Esophagus muscularis mucosa (tissue), 4 donors: ENCODE measurements at places on chromosomes 11 and 22. TPM values are rescaled to one million over a fixed set of nuclear protein-coding genes. Genes with fewer than 3 reads are reported as not detected.
A peak's percentile ranks its signal among the peaks of the same experiment; 100 is the strongest.

GRCh38 chr11:125720781-125721180 is 25.3 kb upstream of the PATE1 start:
- H3K27me3 ChIP-seq: no peaks in the 10 kb centered on the region
- no peaks in the 10 kb centered on the region for H3K36me3 ChIP-seq

DNA sequence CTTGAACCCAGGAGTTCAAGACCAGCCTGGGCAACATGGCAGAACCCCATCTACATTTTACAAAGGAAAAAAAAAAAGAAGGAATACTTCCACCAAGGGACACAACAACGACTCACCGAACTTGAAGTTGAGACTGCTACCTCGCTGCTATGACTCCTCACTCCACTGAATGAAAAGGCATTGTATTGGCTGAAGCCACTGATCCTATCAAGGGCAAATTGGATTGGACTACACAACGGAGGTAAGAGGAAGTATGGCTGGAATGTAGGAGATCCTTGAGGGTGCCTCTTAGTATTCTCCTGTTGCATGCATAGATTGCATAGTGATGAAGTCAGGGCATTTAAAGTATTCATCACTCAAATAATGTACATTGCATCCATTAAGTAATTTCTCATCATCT is 97.9 kb downstream of the CWF19L2 start:
- H3K4me3 ChIP-seq: no peak overlapping the region
- H3K36me3 ChIP-seq: no peaks in the 10 kb centered on the region
- H3K27me3 ChIP-seq: no peaks in the 10 kb centered on the region
- no peak for DNase-seq
- no peak overlapping the region for H3K27ac ChIP-seq

- H3K4me3 ChIP-seq: no peak overlapping the region
- H3K36me3 ChIP-seq: peaks cover 32% of the 10 kb centered on the region
- H3K27ac ChIP-seq: peak overlapping the region; percentile 74
- H3K27me3 ChIP-seq: no peaks in the 10 kb centered on the region
- peaks cover 68% of the 10 kb centered on the region for H3K4me1 ChIP-seq
- DNase-seq: no peak
Measured at GRCh38 chr22:38862375-38863329, 9.4 kb downstream of the CBX6 start.

DNA sequence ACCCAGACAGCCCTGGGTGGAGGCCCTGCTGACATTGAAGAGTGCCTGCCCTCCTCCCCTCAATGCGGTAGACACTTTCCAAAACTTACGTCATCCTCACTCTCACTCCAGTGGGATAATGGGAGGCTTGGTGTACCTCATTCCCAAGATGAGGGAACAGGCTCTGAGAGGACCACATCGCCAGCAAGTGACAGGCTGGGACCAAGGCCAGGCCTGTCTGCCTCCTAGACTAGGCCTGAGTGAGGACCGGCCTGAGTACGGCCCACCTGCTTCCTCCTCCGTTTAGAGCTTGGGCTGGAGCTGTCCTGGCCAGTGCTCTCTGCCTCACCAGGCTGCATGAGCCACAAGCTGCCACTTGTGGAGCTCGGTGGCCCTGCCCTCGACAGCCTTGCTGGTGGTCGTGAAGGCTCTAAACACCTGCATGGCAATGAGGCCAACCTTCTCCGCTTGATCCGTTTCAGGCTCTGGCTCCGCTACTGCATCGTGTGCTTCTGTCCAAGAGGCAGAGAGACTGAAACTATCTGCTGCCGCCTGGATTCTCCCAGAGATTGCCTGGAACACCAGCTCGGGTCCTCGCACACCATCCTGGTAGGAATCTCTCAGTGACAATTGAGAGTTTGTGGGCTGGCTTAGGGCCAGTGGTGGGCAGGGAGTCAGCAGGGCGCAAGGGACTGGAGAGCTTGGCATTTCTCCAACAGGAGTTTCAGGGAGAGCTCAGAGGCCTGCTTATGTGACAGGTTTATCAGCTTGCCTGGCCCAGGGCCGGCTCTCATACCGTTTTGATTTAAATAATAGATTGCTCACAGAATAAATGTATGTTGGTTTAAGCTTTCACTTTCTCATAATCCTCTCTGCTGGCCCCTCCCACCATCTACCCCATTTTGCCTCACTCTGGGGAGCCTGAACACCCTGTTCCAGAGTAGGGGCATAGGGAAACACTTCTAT is 9.4 kb downstream of the LRRC75B start:
- peak overlapping the region; percentile 11 for H3K4me3 ChIP-seq
- H3K4me1 ChIP-seq: peaks cover 28% of the 10 kb centered on the region
- peak overlapping the region; percentile 80 for H3K27ac ChIP-seq
- no peak for DNase-seq
- peaks cover 32% of the 10 kb centered on the region for H3K36me3 ChIP-seq
- H3K27me3 ChIP-seq: no peaks in the 10 kb centered on the region

DNA sequence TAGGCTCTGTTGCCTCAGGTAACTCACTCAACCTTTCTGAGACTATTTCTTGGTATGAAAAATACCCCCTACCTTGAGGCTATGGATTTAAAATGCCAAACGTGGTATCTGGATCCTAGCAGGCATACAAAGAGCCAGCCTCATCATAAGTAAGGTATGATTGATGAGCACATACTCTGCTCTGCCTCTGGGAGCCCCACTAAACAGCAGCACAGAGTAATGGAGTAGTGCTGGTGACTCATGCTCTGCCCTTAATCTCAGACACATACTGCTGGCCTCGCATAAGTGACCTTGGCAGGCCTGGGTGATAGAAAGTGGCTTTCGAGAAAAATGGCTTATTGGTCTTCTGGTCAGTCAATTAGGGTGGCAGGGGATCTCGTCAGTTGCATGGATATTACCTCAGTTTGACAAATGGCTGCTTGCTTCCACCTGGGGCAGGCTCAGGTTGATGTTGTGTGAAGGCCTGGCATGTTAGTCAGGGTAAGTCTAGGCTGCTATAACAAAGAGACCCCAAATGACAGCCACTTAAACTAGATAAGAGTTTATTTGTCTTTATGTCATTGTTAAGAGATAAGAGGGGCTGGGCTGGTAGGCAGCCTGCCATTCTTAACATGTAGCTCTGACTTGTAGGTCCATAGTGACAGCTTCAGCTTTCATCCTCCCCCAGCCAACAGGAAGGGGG is 15.2 kb upstream of the SLC6A5 start:
- DNase-seq: no peak
- H3K27me3 ChIP-seq: no peaks in the 10 kb centered on the region
- H3K4me3 ChIP-seq: no peak overlapping the region
- no peak overlapping the region for H3K27ac ChIP-seq

GRCh38 chr22:30979932-30980331 is 10.9 kb downstream of the TUG1 start:
- no peaks in the 10 kb centered on the region for H3K27me3 ChIP-seq
- H3K4me1 ChIP-seq: no peaks in the 10 kb centered on the region

GRCh38 chr11:41609511-41609910 is 150.1 kb upstream of the LRRC4C start:
- no peaks in the 10 kb centered on the region for H3K4me1 ChIP-seq
- no peak overlapping the region for H3K4me3 ChIP-seq
- DNase-seq: no peak
- H3K27me3 ChIP-seq: no peaks in the 10 kb centered on the region

DNA sequence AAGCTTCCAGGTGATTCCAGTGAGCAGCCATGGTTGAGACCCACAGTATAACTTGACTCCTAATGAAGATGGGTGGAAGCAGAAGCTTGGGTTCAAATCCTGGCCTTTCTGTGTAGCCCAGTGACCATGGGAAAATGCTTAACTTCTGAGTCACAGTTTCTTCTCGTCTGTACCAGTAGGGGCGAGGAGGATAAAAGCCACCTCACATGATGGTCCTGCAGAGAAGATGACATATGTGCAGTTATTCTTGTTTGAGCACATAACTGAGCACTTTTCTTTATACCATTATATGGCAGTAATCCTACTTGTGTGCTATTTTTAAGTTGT is 4.9 kb downstream of the TMEM109 start:
- H3K27ac ChIP-seq: no peak overlapping the region
- H3K27me3 ChIP-seq: peaks cover 8% of the 10 kb centered on the region
- H3K36me3 ChIP-seq: peaks cover 34% of the 10 kb centered on the region
- H3K4me1 ChIP-seq: peaks cover 48% of the 10 kb centered on the region
- DNase-seq: no peak
- no peak overlapping the region for H3K4me3 ChIP-seq

- no peak for DNase-seq
- peaks cover 90% of the 10 kb centered on the region for H3K36me3 ChIP-seq
- H3K27ac ChIP-seq: peak overlapping the region; percentile 12
- peaks cover 43% of the 10 kb centered on the region for H3K4me1 ChIP-seq
- H3K4me3 ChIP-seq: no peak overlapping the region
Measured at GRCh38 chr11:46669711-46670139, 30.7 kb downstream of the ARHGAP1 start.

GRCh38 chr22:22103078-22103875 is 120.7 kb upstream of the TOP3B start:
- DNase-seq: peak; percentile 24
- H3K4me1 ChIP-seq: no peaks in the 10 kb centered on the region
- no peak overlapping the region for H3K4me3 ChIP-seq
- no peak overlapping the region for H3K27ac ChIP-seq

DNA sequence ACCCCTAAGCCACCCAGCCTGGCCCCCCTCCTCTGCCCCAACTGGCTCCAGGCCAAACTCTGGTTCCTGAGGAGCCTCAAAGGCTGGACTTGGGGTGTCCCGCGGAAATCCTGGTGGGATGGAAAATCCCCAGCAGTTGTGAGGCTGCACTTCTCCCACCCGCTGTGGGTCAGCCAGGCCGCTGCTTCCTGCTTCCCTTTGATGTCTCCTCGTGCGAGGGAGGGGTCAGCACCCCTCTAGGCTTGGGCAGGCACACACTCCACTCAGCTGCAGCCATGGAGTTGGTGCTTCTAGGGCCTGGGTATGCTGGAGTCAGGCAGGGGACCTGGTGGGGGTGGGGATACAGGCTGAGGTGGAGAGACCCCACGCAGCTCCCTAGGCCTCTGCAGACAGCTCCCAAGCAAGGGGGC is 12.0 kb downstream of the KCNQ1OT1 start:
- no peaks in the 10 kb centered on the region for H3K36me3 ChIP-seq
- H3K27ac ChIP-seq: no peak overlapping the region
- H3K4me3 ChIP-seq: no peak overlapping the region

DNA sequence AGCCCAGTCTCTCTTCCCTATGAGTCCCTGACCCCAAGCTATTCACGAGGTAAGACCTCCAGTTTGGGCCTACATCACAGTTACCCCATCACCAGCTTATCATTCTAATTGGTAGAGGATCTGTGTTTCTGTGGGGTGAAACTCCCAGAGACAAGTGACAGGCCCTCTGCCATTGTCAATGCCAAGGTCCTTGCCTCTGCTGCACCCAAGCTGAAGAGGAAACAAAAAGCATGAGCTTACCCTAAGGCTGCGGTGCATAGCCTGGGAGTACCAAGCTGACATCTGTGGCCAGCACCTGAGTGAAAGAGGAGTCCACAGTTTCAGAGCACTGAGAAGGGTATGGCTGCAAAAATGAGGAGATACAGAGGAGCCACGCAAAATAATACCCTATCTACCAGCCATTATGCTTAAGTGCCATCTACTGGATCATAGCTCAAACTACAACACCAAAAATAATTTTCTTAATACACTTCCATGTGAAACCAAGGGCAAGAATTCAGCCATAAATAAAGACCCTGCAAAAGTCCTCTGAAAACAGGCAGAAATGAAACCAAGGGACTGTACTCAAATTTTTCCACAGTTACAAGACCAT is 62.3 kb upstream of the ANO5 start:
- no peaks in the 10 kb centered on the region for H3K36me3 ChIP-seq
- H3K4me3 ChIP-seq: no peak overlapping the region
- DNase-seq: no peak
- no peaks in the 10 kb centered on the region for H3K4me1 ChIP-seq
- H3K27me3 ChIP-seq: no peaks in the 10 kb centered on the region

DNA sequence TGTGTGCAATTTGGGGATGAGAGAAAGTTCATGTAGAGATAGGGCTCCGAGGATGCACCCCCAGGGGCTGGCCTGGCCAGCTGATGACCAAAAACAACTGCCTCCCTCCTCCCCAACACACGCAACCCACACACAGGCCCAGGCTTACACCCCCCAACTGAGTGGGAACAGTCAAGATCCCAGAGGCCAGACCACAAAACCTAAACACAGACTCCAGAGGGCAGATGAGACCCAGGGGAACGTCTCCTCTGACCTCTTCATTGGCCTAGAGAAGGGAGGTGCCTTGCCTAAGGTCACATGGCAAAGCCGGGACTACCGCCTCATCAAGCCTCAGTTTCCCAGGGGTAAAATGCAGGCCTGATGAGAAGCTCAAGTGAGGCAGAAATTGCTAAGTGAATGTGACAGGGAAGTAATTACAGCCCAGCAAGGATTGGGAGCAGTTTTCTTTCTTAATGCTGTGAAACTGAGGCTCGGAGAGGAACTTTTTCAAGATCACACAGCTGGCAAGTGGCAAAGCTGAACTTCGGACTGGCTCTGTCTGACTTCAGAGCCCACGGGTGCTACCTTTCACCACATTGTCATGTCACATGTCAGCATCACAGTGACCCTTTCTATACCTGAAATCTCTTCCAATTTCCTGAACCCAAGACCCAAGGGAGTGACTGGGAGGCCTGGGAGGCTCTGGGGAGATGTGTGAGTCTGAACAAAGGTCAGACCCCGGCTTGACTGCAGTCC is 69.9 kb upstream of the WNT11 start:
- H3K4me1 ChIP-seq: no peaks in the 10 kb centered on the region
- H3K27ac ChIP-seq: no peak overlapping the region
- no peak overlapping the region for H3K4me3 ChIP-seq
- no peaks in the 10 kb centered on the region for H3K27me3 ChIP-seq
- DNase-seq: no peak

- H3K36me3 ChIP-seq: no peaks in the 10 kb centered on the region
- H3K27ac ChIP-seq: no peak overlapping the region
- no peak overlapping the region for H3K4me3 ChIP-seq
- H3K27me3 ChIP-seq: no peaks in the 10 kb centered on the region
Measured at GRCh38 chr22:28375761-28376534, 303.7 kb downstream of the TTC28 start.

GRCh38 chr22:46053563-46054090 is 76.7 kb upstream of the WNT7B start:
- no peak for DNase-seq
- no peaks in the 10 kb centered on the region for H3K27me3 ChIP-seq
- peaks cover 71% of the 10 kb centered on the region for H3K4me1 ChIP-seq

- no peaks in the 10 kb centered on the region for H3K27me3 ChIP-seq
- no peak overlapping the region for H3K27ac ChIP-seq
- H3K4me3 ChIP-seq: no peak overlapping the region
- peaks cover 5% of the 10 kb centered on the region for H3K4me1 ChIP-seq
- no peak for DNase-seq
Measured at GRCh38 chr22:33563220-33563964, 356.9 kb downstream of the LARGE1 start.

The OR4D5 gene
- total RNA-seq: not detected

The OR51B4 gene
- total RNA-seq: not detected

The KCNJ11 gene
- total RNA-seq: 0.66 TPM

The GANAB gene
- 129 TPM for total RNA-seq

The CDKN1C gene
- total RNA-seq: 153 TPM

The POLD4 gene
- total RNA-seq: 106 TPM

The RANBP1 gene
- 132 TPM for total RNA-seq
